ENCODE measurements at places on chromosomes 1 and 21. TPM values are rescaled to one million over a fixed set of nuclear protein-coding genes. Genes with fewer than 3 reads are reported as not detected.

CR1 gene
- 12.1 TPM for total RNA-seq

S100A7 gene
- total RNA-seq: not detected

- no peak for DNase-seq
These were observed 390.2 kb downstream of the USH2A start for GRCh38 chr1:216032961-216033614.

GRCh38 chr21:35046880-35047229, 2.2 kb downstream of the RUNX1 start:
- no peak for DNase-seq

DNA sequence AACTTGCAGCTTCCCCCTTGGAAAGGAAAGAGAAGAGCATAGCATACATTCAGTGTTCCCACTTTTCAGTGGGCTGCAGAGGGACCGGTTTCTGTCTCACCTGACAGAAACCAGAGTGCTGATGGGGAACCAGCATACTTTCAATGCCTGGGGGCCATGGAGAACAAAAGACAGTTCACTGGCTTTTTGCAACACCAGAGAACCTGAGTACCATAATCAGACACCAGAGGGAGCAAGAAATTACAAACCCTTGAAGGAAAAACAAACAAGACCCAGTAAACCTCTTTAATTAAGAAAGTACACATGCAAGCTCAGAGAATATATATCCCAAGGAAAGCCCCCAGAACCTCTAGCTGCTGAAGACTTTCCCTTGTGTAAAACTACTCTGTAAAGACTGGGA, 51.1 kb downstream of the CSMD2 start:
- peak; percentile 45 for DNase-seq

- no peak for DNase-seq
These were observed 1346.1 kb downstream of the BRINP3 start for GRCh38 chr1:189131576-189131975.

GRCh38 chr1:157724537-157725220, 24.1 kb upstream of the FCRL3 start:
- DNase-seq: no peak

GRCh38 chr1:180789460-180789859, 123.2 kb upstream of the KIAA1614 start:
- no peak for DNase-seq

DNA sequence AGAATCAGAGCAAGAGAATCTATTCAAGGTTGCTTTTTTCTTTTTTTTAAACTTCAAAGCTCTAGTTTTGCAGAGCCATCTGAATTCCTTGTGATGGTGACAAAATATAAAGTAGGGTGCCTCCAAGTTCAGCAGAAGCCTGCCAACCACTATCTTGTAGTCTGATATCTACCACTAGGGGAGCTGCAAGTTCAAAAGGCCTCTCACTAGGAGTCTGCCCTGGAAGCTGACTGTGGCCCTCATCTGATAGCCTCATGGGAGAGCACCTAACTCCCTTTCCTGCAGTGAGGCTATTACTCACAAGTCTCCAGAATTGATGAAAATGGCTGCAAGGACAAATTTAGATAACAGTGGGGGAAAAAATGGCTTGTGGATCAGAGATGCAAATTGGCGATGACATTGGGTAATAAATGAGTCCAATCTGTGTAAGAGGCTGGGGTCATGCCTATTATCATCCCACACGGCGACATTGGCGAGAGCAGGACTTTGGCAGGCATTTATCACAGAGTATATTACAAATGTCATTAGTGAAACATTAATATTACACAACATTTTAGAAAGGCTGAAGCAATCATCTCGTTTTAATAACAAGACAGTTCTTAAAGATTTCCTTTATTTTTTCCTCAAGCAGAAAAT, 10.7 kb upstream of the ZP4 start:
- peak; percentile 39 for DNase-seq

DNA sequence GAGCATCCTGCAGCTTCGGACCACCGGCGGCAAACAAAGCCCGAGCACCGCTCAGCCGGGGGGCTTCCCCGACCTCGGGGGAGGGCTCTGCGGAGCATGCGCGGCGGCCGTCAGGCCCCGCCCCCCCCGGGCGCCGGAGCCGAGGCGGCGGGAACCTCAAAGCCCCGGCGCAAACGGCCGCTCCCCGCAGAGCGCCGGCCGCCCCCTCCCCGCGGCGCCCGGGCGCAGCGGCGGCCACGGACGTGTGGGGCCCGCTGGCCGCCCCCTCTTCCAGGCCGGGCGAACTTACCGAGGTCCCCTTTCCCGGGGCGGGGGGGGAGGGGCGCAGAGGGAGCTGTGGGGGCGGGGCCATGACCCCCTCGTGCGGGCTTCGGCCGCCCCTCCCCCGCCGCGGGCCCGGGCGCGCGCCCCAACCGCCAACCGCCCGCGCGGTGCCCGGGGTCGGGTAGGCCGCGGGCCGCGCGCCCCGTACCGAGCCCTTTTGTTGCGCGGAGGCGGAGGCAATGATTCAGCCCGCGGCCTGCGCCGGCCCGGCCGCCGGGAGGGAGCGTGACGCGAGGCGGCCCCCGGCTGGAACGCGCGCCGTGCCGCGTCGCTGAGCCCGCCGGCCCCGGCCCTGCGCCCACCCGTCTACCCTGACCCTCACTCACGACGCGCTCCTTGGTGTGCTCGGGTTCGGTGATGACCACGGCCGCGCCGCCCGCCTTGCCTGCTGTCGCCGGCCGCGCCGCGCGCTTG, 1.7 kb downstream of the RCC2 start:
- no peak for DNase-seq

DNA sequence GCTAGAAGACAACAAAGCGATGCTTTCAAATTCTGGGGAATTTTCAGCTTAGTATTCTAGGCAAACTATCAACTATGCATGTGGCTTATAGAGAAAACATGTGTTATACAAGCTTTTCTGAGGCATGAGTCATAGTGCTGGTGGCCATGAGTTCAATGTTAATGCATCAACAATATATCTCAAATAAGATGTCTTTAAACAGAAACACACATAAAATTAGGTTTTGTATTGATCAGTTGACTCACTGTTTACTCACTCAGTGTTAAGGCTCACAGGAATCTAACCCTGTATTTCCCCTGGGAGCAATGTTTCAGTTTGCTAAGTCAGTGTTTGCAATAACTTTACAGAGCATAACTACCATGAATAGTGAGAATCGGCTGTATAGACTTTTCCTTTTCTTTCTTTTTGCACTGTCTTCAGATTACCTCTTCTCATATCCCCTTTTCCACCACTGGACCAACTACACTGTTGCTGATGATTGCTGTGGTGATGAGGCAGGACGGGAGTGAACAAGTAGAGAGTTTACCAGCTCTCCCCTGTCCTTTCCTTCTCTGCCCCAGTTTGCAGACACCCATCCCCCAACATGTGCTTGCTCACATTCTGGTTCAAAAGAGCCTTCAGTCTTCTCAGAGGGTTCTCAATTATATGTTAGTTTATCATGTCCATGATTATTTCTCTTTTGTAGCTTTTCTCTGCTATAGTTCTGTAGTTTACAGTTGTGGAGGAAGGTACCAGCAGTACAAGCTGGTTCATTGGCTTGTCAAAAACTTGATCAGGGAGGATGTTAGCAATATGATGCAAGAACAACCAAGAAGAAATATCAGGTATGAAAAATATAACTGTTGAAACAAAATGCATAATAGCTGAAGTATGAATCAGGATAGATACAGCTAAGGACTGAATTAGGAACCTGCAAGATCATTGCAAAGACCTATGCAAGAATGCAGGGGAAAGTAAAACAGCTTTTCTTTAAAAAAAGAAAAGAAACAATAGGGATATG, 23.9 kb downstream of the CD2 start:
- no peak for DNase-seq

- no peak for DNase-seq
These were observed 6.3 kb upstream of the EXO1 start for GRCh38 chr1:241841691-241842090.

DNA sequence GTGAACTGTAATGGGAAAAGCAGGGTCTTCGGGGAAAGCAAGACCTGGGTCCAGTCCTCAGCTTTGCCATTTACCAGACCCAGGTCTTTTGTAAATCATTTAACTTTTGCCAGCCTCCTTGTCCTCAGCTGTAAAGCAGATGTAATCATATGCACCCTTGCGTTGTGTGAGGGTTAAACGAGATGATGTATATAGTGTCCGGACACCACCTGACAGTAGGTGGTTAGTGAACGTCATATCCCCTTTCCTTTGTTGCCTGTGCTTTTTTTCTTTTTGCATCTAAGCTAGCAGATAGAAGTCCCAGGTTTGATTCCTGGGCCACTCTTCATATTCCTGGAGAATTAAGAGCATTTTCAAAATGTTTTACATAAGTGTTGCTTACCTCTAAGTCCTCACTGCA, 28.5 kb downstream of the IL12RB2 start:
- DNase-seq: no peak

GRCh38 chr21:43965911-43966585, 46.1 kb upstream of the TRAPPC10 start:
- DNase-seq: no peak

DNA sequence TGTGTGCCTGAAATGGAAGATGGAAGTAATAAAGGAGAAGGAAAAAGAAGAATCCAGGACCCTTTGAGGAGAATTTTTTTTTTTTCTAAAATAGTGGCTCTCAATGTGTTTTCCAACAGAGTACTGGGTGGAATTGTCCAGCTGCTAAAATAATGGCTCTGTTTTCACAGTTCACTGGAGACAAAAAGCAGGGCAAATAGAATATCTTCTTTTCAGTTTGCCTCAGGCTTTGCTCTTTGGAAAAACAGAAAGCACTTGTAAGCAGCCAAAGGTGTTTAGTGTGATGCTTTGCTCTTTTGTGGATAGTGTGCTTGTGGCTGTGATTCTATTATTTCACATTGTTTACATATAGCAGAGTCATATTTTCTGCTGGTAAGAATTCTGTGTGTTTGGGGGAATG, 77.4 kb upstream of the MROH9 start:
- no peak for DNase-seq

GRCh38 chr1:243258731-243259130, 2.9 kb downstream of the SDCCAG8 start:
- no peak for DNase-seq

- DNase-seq: no peak
These were observed 84.2 kb downstream of the EPHB2 start for GRCh38 chr1:22794647-22795365.

Data from esophagus muscularis mucosa (tissue), 4 donors.